Tibial artery (tissue), 4 donors: ENCODE measurements at places on chromosomes 12 and 14.

DNA sequence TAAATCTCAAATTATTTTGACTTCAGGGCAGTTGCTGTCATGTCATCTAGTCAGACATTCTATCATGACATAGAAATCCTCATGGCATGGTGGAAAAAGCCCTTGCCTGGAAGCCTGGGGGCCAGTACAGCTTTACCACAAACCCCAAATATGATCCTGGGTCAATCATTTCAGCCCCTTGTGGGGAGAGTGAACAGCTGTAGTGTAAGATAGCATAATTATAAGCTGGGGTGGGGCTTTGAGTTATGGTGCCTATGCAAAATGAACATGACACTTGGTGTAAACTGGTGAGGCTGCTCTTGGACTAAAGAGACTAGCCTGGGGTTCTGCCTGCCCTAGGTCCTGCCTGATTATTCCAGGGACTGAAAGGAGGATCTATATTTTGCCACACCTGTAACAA lies 207.7 kb upstream of the DDHD1 start:
- DNase-seq, result no peak

- no peak for DNase-seq
These were observed 7.7 kb downstream of the PPP1R3E start for GRCh38 chr14:23294734-23295561.

DNA sequence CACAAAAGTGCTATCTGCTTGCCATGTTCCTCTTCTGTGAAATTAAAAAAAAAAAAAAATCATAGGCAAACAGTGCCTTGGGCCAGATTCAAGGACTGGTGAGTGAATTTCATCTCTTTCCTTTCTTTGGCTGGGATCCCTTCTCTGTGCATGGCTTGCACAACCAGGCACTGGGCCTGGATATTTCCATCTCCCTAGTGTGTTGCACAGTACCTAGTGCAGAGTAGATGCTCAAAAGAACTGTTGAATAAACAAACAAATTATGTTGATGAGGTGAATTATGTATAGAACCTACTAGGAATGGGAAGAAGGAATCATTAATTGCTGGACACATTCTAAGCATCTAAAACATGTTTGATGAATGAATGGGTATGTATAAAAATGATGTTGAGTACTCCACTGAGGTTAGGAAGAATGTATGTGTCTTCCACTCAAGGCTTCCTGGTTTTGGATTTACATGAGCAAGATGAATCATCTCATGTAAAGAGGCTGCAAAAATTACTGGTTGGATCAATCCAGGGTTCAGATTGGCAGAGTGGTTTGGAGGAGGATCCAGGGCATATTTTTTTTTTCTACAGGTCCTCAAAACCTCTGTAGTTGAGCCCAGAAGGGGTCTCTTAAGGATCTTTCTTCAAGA lies 93.2 kb downstream of the EMP1 start:
- DNase-seq, result no peak

DNA sequence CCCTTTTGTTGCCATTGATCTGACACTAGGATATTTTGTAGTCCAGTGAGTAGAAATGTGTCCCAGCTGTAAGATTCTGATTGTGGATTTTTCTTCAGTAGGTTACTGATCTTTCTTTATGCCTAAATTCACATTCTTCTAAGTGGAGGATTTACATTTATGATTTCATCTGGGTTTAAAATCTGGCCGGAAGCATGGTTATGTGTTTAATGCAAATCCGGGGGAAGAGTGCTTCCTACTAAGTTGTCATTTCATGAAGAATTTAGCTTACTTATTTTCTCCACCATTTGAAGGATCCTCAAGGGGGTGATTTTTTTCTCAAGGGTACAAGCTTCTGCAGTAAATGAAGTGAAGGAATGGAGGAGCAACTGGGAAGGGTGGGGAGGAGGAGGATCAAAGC lies 96.7 kb downstream of the TMTC2 start:
- DNase-seq, result no peak

DNA sequence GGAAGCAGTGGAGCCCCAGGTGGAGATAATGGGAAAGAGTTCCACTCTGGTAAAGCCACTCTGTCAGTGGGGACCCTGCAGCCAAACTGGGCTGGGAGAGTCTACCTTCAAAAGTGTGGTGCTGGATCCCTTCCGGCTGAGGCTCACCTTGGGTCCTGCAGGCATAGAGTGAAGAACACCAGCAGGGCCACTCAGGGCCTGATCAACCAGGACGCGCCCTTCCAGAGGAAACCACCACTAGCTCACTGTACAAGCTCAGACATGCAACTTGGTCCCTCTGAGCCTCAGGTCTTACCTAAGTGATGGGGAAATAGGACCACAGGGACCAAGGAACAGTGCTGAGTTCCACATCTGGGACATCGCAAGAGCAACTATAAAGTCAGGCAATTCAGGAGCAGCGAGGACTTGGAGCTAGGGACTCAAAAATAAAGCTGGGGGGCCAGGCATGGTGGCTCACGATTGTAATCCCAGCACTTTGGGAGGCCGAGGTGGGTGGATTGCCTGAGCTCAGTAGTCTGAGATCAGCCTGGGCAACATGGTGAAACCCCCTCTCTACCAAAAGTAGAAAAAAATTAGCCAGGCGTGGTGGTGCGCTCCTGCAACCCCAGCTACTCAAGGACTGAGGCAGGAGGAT lies 5.9 kb upstream of the PRPH start:
- DNase-seq, result peak; percentile 33

DNA sequence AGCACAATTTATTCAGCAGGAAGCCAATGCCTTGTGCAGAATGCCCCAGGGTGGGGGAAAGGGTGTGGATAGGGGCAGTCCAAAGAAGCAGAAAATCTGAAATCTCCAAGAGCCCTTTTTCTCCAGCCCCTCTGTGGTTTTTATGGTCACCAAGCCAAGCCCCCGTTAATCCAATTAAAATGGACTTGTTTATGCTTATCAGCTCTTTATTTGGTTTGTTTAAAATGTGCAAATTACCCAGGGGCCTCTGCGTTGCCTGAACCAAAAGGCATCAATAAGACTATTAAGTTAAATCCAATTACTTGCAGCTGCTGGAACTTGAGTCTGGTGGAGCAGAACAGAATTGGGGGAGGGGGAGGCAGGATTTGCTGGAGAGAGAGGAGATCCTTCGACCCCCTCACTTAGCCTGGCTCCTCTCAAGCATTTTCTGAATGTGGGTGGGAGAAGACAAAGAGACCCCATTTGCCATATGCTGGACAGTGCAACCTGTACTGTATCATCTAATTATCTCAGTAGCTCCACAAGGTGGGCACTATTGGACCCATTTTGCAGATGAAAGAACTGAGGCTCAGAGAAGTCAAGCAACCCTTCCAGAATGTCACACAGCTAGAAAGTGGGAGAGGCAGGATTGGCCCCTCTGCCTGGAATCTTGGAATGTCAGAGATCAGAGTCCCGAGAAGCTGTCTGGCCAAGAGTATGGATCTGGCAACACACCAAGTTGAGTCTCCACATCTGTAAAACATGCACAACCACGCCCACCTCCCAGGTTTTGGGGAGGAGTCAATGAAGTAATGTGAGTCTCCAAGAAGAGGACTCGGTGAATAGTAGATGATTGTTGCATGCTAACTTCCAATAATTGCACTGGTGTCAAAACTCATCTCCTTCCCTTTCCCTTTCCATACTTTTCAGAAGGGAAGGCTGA lies 66.9 kb downstream of the CMKLR1 start:
- no peak for DNase-seq

DNA sequence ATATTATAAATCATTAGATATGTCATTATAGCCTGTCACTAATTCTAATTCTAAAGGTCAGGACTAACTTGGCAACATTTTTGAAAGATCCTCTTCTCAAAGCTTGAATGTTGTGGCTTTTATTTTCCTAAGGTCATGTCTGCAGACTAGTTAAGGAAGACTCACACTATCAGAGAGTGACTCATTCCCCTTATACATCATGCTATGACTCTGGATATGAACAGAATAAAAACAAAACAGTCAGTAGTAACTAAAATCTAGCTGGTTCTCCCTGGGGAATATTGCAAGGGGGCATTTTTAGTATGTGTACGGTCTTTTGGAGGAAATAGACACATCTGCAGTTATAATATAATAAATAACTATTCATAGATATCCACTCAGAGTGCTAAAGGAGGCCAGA lies 170.6 kb downstream of the SLC2A13 start:
- DNase-seq, result no peak

- no peak for DNase-seq
These were observed 47.4 kb downstream of the SLC38A1 start for GRCh38 chr12:46221255-46222128.

DNA sequence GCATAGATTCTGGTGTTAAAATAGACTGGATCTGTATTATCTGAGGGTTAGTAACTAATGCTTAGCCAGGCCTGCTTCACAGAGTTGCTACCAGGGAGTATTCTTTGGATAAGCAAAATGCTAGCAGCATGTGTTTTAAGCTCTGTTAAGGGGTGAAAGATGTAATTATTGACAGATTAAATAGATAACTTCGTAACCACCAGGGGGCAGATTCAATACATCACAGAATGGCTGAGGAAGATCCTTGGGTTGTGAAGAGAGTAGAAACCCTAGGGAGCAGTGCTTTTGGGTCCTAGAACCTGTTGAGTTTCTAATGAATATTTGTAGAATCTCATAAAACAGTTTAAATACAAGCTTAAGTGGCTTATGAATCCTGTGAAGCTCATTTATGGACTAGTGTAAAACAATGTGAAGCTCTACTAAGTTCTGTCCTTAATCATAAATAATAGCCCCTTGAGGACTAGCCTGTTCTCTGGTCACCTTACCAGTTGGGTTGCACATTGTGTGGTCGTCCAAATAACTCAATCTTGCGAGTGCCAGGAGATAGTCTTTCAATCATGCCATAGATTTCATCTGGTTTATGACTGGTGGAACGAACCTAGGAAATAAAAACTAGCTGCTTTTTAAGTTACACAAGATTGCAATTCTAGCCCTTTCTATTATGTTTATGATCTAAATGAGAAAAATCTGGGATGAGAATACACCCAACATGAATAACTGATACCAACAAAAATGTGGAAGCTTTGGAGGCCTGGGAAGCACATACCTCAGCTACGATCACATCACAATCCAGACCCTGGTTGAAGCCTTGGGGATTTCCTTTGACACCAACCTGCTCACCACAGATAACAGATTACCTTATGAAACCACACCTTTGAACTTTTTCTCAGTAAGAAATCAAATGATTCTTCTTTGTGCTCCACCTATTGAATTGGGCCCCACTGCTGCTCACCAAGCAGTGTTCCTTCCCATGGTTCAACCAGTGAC lies 12.3 kb downstream of the METTL3 start:
- no peak for DNase-seq

GRCh38 chr12:121287267-121287954 lies 9.1 kb downstream of the CAMKK2 start:
- no peak for DNase-seq

- no peak for DNase-seq
These were observed 3.5 kb downstream of the CDKN1B start for GRCh38 chr12:12720672-12721161.

DNA sequence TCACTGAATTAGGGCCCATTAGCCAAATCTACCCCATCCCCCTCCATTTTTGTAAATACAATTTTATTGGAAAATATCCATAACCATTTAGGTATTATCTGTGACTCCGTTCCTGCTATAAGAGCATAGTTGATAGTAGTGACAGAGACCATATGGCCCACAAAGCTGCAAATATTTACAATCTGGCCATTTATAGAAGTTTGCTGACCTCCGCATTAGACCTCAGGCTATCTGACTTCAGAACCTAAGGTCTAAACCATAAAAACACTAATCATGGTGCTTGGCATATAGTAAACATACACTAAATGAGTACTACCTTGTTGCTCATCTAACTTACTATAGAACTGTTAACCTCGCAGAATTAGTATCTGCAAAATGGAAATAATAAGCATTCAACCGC lies 124.8 kb downstream of the NPAS3 start:
- no peak for DNase-seq

DNA sequence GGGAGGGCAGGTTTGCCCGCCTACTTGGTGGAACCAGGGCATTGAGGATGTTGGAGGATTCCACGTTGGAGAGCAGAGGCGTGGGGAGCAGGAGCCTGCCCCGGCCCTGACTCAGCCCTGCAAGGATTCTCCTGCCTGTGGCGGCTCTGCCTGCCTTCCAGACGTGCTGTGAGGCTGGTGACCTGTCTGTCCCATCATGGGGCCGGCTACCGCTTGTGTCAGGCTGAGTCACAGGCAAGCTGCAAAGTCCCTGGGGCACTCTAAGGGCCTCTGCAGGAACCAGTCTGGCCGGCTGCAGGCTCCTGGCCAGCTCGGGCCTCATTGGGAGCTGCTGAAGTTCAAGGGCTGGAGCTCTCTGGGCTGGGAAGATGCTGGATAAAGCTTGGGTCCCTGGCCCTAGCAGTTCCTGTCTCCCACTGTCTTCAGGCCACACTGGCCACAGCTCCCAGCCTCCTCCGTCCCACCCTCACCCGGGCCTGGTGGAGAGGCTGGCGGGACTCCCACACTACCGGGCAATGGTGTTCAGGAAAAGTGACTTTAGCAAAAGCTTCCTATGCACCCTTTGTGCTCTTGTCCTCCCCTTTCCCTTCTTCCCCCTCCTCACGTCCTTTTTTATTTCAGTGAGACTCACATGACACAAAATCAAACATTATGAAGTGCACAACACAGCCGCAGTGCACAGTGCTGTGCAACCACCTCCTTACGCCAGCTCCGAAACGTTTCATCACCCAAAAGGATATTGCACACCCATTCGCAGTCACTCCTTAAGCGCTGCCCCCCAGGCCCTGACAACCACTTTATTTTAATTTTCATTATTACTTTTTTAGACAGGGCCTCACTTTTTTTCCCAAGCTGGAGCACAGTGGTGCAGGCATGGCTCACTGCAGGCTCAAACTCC lies 22.0 kb upstream of the ULK1 start:
- no peak for DNase-seq

DNA sequence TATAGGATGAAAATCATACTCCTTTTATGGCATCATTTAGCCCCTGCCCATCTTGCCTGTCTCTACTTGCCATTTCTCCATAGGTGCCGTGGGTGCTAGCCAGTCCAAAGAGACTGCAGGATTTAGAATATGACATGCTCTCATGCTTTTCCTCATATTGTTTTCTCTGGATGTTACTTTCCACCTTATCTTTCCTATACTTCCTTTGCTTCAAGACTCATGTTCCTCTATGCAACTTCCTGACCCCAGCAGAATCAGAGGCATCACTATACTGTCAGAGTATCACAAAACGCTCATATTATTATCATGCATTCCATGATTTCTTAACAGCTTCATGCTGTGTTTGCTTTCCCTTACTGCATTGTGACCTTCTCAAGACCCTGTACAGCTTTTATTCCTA lies 220.8 kb upstream of the ABCD2 start:
- DNase-seq, result no peak

DNA sequence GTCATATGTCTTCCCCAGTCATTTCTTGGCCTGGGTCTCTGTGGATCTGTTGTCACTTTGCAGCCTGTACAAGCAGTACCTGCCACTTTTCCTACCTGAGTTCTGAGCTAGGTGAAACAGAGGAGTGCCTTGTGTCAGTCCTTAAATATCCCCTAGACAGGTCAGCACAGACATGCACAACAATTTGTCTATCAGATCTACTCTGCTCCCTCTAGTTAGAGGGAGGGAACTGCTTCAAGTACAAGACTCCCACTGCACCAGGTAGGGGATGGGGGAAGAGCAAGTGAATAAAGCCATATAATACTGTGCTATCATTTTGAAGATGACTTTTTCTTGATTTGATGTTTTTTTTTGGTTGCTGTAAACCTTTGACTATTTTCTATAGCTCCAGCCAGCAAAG lies 39.4 kb downstream of the MIPOL1 start:
- no peak for DNase-seq

GRCh38 chr12:56087220-56087619 lies 7.3 kb downstream of the ERBB3 start:
- DNase-seq, result no peak
